ENCODE measurements at places on chromosomes 3 and 15.

- DNase-seq, result peak; percentile 71
These were observed 48.4 kb downstream of the TMEM45A start for GRCh38 chr3:100540791-100541334.

- DNase-seq, result no peak
These were observed 33.2 kb downstream of the ITGB5 start for GRCh38 chr3:124854009-124854408.

DNA sequence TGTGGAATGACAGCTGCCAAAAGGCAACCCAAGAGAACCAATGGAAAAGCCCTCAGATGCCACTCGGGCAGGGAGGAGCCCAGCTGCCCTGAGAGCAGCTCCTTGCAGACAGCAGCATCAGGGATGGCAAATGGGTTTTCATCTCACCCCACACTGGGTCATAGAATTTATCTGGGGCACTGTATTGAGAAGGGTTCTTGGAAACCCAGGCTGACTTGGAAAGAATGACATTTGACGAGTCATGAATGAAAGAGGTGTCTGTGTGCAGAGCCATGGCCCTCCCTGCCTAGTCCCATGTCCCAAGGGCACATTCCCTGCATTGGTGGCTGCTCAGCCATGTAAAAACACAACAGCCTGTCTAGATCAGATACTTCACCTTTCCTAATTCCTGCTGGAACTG is 157.9 kb upstream of the BHLHE40 start:
- peak; percentile 51 for DNase-seq

- DNase-seq, result no peak
These were observed 11.6 kb downstream of the CCR5AS start for GRCh38 chr3:46395210-46395661.

DNA sequence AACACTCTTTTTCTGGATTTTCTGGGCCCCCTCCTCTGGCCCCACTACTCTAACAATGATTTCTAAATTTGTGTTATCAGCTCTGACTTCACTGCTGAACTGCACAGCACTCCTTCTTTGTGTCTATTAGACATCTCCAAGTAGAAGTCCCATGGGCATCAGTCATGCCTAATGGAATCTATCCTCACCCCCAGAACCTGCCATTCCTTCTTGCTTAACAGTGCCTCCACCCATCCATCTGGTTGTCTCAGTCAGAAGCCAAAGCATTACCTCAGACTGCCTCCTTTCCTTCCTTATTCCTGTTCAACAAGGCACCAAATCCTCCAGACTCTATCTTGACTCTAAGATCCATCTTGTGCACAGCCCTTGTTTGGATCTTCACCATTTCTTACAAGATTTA is 36.2 kb downstream of the SSR3 start:
- no peak for DNase-seq

GRCh38 chr3:51436998-51437639 is 46.0 kb downstream of the RBM15B start:
- DNase-seq, result peak; percentile 17

DNA sequence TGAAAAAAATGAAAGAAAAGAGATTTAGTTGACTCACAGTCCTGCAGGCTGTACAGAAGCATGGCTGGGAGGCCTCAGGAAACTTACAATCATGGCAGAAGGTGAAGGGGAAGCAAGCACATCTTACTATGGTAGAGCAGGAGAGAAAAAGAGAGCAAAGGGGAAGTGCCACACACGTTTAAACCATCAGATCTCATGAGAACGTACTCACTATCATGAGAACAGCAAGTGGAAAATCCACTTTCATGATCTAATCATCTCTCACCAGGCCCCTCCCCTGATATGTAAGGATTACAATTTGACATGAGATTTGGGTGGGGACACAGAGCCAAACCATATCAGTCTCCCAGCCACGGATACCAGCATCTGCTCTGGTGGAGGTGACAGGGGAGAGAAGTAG is 50.8 kb upstream of the CPOX start:
- DNase-seq, result no peak

- DNase-seq, result no peak
These were observed 345.1 kb upstream of the CBLB start for GRCh38 chr3:106213954-106214353.

DNA sequence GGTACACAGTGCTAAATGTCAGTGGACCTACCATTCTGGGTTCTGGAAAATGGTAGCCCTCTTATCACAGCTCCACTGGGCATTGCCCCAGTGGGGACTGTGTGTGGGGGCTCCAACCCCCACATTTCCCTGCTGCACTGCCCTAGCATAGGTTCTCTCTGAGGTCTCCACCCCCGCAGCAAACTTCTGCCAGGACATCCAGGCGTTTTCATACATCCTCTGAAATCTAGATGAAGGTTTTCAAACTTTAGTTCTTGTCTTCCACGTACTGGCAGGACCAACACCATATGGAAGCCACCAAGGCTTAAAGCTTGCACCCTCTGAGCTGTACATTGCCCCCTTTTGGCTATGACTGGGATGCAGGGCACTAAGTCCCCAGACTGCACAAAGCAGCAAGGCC is 788.2 kb upstream of the ALCAM start:
- DNase-seq, result peak; percentile 6

- DNase-seq, result peak; percentile 13
These were observed 5.6 kb downstream of the TP53BP1 start for GRCh38 chr15:43487271-43487895.

- no peak for DNase-seq
These were observed 202.4 kb upstream of the RGMA start for GRCh38 chr15:93291380-93291779.

GRCh38 chr15:64013179-64014062 is 32.9 kb downstream of the DAPK2 start:
- DNase-seq, result peak; percentile 75

- no peak for DNase-seq
These were observed 35.7 kb downstream of the ACAD9 start for GRCh38 chr3:128914966-128915645.

DNA sequence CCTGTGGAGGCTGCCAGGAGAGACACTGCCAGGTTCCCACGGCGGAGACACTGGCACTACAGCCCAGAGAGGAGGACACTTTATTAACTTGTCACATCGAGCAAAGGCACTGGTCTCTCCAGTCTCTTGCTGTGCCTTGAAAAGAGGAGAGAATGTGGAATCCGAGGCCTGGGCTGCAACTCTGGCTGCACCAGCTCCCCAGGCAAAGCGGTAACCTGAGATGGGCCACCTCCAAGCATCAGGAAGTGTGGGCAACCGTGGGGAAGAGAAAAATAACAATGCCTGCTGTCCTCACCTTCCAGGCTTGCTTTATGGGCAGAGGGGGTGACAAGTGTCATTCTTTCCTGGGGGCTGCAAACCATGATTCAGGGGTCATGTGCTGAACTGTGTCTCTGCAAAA is 91.6 kb upstream of the RGMA start:
- no peak for DNase-seq
